Lung microvascular endothelial cell (primary cell): ENCODE measurements at places on chromosomes 6 and 20.
A peak's percentile ranks its signal among the peaks of the same experiment; 100 is the strongest.

- no peak for DNase-seq
Observed at GRCh38 chr6:48073976-48074767, 36.8 kb downstream of the PTCHD4 start.

- no peak for DNase-seq
Observed at GRCh38 chr6:131600716-131601115, 27.3 kb downstream of the MED23 start.

GRCh38 chr20:34536798-34537394 lies 20.7 kb downstream of the DYNLRB1 start:
- peak; percentile 66 for DNase-seq

- no peak for DNase-seq
Observed at GRCh38 chr6:133532908-133533307, 291.8 kb downstream of the EYA4 start.

DNA sequence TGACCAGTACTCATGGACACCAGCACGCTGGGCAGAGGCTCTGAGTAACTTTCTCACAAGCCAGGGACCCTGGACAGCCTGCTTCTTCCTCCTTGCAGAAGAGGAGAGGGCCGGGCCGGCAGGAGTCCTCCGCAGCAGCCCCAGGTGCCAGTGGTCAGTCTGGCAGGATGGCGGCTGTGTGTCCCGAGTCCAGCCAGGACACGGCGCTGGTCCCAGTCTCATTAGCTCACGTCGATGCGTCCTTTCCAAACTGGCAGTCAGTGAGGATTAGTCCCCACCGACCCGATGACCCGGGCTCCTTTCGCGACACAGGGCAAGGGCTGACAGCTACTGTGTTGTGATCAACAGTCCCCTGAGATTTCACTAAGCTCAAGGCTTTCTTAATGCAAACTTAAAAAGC lies 267.0 kb downstream of the TAF4 start:
- no peak for DNase-seq

DNA sequence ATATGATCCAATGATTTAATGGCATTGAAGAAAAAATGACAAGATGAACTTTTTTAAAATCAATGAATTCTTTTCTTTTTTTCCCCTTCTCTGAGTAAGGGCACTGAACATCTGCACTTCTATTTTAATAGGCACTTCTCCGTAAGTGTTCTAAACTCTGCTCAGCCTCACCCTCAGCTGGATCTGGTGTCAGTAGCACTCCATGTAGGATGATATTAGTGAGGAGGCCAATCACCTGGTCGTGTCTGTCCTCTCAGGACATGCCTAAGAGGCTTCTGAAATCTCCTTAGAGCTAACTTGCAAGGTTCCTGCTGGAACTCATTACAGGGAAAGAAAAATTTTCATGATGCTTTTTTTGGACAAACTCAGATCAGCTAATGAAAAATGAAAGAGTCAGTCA lies 148.6 kb upstream of the MLIP start:
- DNase-seq = no peak

DNA sequence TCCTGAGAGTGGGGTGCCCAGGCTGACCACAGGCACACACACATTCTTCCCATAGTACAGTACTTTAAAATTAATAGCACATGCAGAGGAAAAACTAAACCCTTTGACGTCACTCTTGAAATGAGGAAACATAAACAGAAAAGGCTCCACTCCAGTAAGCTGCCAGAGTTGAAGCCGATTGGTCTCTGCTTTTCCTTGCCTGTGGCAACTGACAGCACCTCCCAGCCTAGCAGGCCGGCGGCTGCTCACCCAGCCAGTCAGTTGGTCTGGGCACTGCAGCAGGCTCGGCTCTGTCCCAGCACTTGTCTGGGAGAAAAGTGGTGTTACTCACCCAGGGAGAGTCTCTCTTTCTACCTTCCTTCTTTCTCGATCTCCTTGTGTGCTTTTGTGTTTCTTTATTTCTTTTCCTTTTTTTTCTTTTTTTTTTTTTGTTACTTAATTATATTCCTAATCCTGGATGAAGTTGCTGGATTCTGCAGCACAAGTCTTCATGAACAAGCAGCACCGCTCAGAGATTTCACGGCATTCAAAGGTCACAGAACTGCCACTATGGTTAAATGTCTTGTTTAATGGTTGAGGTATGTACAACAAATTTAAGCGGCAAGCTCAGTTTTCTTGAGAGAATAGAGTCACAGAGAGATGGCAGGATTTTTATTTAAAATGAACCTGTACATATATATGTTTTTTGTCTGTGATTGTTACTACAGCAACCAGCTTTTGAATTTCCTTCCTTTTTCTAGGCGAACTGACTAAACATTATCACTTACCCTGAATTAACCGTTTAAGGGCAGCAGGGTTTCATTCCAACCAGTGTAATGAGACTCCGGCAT lies at the start of gene PDE7B:
TSS of gene PDE7B (plus strand) at position 260 of the 830 bp plus-strand sequence.
- DNase-seq = peak; percentile 89

- no peak for DNase-seq
Observed at GRCh38 chr20:43263226-43263625, 73.5 kb upstream of the PTPRT start.

GRCh38 chr6:38514399-38514798 lies 125.3 kb downstream of the BTBD9 start:
- no peak for DNase-seq

GRCh38 chr6:93584300-93584699 lies 164.9 kb upstream of the EPHA7 start:
- no peak for DNase-seq

- DNase-seq = peak; percentile 63
Observed at GRCh38 chr6:41901882-41902519, 6.8 kb upstream of the USP49 start.

GRCh38 chr6:151392427-151392826 lies 1.1 kb upstream of the ZBTB2 start:
- DNase-seq = no peak

DNA sequence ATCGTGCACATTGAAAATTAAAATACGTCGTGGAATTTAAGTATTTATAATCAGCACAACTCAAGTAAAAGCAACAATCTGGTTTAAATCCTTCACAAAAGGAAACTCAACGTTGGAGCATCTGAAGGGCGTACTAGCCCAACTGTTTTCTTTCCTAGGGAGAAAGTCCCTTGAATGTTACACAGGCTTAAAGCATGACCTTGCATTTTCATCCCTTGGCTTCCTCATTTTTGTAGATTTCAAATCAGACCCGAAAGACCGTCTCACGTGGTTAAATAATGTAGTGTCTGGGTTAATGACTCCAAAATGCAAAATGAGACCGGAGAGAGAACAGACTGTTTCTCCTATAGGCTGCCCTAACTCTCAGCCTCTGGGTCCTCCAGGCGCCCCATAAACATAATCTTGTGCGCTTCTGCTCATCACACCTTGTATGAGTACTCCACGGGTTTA lies 249.2 kb upstream of the RREB1 start:
- no peak for DNase-seq

- peak; percentile 19 for DNase-seq
Observed at GRCh38 chr20:14336686-14337085, 726 bp downstream of the FLRT3 start.

DNA sequence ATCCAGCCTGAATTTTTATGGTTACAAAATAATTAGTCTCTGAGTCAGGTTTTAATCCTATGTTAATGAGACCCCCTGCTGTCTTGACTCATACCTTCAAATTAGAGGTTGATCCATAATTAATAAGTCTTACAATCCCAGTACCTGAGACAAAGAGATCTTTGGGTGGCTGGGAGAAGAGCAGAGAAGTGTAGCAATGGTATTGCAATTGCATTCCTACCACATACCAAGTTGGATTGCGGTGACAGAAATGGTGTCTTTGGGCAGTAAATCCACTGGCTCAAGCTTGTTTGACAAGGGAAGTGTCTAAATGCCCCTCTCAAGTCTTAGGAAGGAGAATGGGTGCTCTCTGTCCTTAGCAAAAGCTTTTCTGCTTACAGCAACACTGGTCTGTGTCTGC lies 150.4 kb downstream of the BTBD3 start:
- no peak for DNase-seq

GRCh38 chr6:157868835-157869234 lies 45.8 kb downstream of the SNX9 start:
- peak; percentile 93 for DNase-seq

GRCh38 chr6:142482249-142482648 lies 180.4 kb downstream of the ADGRG6 start:
- DNase-seq = no peak

GRCh38 chr20:47429409-47429808 lies 72.3 kb upstream of the NCOA3 start:
- DNase-seq = no peak

DNA sequence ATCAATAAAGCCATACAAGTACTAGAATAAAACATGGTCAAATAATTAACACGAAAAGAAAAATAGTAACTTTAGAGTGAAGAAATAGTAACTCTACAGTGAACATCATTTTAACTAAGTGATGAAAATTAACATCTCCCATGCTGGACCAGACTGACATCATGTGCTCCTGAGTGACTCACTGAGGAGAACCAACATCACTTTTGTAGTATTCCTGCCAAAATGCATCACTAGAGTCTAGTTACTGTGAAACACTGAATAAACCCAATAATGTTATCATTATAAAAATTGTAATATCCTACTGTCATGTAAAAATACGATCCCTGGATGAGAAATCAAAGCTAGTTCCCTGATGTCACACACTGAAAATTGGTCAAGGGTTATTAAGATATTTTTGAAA lies 361.3 kb downstream of the CD109 start:
- DNase-seq = no peak

GRCh38 chr6:133101790-133102189 lies 139.4 kb upstream of the EYA4 start:
- no peak for DNase-seq

DNA sequence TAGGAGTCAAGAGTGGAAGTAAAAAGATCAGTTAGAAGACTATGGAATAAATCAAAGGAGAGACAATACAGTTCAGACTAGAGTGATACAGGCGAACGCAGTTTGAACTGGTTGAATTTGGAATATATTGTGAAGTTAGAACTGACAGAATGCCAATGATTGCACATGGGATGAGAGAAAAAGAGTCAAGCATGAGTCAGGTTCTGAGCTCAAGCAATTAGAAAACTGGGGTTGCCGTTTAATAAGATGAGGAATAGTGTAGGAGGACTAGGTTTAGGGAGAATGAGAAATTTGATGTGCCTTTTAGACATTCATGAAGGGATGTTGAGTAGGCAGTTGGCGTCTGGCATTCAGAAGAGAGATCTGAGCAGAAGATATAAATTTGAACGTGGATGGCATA lies 8.0 kb downstream of the RNF217 start:
- DNase-seq = no peak

DNA sequence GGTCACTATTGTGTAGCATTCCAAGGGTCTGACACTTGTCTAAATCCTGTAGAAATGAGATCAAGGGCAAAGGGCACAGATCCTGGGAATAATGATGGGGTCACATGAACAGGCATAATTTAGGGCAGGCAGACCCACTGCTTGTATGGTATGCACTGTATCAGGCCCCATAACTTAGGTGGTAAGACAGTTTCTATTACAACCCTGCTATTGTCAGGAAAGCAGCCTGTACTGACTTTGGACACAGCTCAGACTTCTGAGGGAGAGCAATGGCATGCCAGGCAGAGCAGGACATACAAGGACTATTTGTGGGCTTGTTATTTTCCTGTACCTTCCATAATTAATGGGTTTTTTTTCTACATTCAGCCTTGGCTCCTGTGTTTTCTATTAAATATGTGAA lies 286.8 kb downstream of the PKHD1 start:
- no peak for DNase-seq

DNA sequence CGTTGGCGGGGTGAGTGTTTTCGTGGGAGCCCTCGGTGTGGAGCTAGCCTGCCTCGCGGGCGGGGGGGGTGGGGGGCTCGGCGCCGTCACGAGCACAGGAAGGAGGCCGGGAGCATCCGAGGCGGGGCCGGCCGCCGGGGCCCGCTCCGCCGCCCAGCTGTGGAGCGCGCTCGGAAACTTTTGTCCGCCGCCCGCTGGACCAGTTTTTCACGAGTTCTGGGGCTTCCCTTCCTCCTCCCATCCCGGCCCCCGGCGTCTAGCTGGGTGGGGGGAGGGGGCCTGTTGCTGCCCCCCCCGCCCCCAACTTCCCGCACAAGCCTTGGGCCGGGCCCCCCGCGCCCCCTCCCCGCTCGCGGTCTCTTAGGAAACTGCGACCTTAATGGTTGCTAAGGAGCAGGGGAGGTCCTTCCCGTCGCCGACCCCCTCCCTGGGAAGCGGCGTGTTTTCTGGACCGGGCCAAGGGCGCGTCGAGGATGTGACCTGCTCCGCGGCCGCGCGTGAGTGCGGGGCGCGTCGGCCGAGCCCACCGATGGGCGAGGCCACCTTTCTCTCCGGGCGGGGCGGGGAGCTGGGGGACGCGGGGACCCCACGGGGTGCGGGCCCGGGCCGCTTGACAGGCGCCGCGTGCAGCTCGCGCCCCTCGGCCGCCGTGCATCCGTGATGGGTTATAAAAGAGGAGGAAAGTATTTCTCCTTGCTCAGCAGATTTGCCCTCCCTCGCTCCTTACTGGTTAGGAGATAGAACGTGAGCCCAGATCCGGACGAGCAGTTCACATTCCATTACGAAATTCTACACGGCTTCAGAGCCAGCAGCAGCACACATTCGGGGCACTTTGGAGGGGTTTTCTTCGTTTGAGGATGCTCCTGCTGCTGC lies 1.4 kb downstream of the RREB1 start:
- peak; percentile 72 for DNase-seq

GRCh38 chr20:26205350-26205749 lies 508.7 kb upstream of the ZNF337 start:
- DNase-seq = no peak

- DNase-seq = no peak
Observed at GRCh38 chr6:157265635-157266034, 57.7 kb downstream of the TMEM242 start.

DNA sequence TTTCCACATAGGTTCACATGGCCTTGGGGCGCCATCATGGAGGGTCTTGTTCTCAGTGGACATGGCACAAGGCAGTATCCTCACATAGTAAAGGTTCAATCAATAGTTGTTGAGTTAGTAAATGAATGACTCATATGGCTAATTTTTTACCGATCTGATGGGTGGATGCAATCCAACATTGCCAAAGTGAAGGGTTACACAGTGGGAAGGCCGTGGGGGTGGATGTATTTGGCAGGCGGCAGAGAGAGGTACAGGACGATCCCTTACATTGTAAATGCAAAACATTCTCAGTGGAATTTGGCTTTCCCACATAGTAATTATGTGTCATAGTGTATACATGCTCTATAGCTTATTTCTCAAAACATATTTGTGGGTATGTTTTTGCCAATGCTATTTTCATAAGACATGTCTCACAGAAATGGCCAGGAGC lies 21.0 kb upstream of the PDE7B start:
- DNase-seq = no peak

- no peak for DNase-seq
Observed at GRCh38 chr6:75503291-75503690, 9.7 kb upstream of the FILIP1 start.

DNA sequence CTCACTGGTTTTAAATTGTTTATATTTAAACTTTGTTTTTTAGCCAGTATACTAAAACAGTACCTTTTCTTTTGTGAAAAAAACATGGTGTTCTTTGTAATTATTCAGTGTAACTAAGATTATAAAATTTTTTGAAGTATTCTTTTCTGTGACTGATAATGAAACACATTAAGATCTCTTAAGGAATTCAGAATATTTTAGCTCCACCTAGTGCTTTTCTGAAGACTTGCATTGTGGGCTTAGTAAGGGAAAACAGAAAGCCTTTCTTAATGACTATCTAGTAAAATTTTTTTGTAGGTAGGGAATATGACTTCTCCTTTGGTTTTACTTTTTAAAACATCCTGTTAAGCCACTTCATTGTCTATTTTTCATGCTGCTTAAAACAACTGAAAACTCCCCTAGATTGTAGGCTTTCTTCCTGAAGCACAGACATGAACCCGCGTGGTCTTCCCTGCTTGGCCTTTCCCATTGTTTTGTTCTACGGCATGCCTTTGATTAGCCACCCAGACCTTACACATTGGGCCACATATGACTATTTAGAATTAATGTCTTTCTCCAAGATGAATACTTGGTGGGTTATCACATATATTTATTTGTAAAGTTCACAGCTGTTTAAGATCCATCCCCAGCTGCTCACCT lies 72.1 kb downstream of the AFDN start:
- peak; percentile 63 for DNase-seq
